ENCODE measurements at places on chromosomes 5 and 9. TPM values are rescaled to one million over a fixed set of nuclear protein-coding genes. Genes with fewer than 3 reads are reported as not detected.

Gene WDR38
- total RNA-seq = not detected

Gene CHSY3
- 2.1 TPM for total RNA-seq

Gene SHOC1
- under 0.01 TPM for total RNA-seq

Gene PTGDS
- 77.9 TPM for total RNA-seq

Gene OLFML2A
- 39.0 TPM for total RNA-seq

Gene SIGMAR1
- 90.3 TPM for total RNA-seq

Gene CMYA5
- 4.2 TPM for total RNA-seq

Gene FOXD4L3
- total RNA-seq = not detected

Gene MEIKIN
- not detected for total RNA-seq

Data from esophagus muscularis mucosa (tissue), 4 donors.